ENCODE measurements at places on chromosomes 6 and 20.

DNA sequence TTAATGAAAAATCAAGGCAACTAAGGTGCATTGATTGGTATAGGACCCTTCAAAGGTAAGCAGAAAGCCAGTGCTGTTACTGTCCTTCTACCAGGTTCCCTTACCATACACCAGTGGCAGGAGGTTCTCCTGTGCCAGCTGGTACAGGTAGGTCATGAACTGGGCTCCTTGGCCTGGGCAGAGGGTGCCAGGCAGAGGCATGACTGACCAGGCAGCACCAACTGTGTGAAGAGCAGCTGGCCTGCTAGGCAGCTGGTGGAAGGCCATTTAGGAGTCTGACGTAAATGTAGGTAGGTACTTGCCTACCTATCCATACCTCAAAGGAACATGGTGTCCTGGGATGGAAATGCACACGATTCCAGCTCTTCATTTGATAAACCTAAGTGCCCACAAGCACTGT lies 23.3 kb downstream of the PCNA start:
- no peak for DNase-seq

DNA sequence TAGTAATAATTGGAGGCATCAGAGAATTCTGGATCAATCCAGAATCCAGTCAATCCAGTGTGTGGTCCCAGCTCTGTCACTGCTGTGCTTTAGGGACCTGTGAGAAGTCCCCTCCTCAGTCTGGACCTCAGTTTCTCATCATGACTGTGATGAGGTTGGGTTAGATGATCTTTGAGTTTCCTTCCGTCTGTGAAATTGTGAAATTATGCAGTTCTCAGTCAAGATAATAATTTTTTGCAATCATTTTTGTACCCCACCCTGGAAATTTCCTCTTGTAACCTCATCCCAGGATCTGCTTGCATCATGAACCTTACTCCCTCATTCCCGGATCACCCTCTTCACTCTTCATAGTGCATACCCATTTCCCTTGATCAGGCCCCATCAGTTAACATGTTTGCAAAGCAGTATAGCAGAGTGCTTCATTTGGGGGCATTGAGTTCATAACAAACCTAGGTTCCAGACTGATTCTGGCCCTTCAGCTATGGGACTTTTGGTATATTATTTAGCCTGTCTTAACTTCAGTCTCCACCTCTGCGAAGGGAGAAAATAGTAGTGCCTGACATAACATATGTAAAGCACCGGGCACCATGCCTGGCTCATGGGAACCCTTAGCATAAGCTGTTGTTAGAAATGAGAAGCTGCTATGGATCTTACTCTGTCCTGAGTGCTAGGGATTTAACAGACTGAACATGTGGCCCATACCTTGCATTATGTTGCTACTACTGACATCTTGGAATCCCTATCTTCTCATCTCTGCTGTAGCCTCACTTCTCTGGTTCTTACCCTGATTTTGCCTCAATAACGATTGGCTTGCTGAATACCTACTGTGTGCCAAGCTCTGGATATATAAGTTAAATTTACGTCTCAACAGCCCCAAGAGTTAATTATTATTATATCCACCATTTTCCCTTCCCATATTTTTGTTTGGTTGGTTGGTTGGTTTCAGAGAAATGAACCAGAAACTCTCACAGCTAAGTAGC lies 1.3 kb downstream of the ZNF76 start:
- DNase-seq = no peak

- DNase-seq = no peak
Measured at GRCh38 chr6:41637194-41638001, 870 bp upstream of the MDFI start.

DNA sequence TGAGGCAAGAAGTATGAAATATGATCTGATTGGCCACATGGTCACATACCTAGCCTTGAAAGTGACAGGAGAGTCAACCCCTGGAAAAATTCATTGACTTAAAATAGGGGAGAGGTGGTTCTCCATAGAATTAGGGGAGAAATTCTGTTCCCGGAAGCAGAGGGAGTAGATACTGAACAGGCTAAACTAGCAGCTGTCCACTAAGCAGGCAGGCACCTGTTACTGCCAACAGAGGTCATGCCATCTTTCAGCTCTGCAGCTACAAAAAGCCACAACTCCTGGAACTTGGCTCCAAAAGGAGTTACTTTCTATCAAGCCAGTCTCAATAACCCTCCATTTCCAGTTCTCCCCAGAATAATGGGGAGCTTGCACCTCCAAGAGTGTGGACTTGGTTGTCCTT lies 352.5 kb downstream of the MAFB start:
- no peak for DNase-seq

- no peak for DNase-seq
Measured at GRCh38 chr20:61731363-61732181, 334.1 kb downstream of the TAF4 start.

DNA sequence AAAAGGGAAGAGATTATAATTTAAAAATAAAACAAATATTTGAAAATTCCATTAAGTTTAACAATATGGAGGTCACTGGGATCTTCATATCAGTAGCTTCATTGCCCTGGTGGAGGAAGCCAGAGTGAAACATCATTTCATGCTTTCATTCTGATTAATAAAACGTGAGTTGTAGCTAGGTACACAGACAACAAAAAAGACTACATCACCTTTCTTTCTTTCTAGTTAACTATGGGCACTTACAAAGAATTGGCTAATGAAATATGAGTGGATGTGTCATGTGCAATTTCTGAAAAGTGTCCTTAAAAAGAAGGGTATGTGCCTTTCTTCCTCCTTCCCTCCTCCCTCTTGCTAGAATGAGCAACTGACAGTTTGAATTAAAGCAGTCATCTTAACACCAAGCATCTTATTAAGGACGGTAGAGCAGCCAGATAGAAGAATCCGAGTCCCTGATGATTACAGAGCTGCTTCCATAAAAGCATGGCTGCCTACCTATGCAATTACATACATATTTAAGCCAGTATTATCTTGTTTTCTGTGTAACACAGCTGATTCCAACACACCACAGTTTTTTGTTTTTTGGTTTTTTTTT lies 3.4 kb downstream of the SERAC1 start:
- DNase-seq = no peak

Data from stimulated activated CD4-positive, alpha-beta T cell treated with anti-CD3 and anti-CD28 coated beads, Interleukin-12 subunit alpha, Interleukin-12 subunit beta, amount 100 ng/mL, for 24 hours (primary cell).